Stimulated activated naive CD4-positive, alpha-beta T cell (primary cell): ENCODE measurements at places on chromosomes 2 and 18.

DNA sequence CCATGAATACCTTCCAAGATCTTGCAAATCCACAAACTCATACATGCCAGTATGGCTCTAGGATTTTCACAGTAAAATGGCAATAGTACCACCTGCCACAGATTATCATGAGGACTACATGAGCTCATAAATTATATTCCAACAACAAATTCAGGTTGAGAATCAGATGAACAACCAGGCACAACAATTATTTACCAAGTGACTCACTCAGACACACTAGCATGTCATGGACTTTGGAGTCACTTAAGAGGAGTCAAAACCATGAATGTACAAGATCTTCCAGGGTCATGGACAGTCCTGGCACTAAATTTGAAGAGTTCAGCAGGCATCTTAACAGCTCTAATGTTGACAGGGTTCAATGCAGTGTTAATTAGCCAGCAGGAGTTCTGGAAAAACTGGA lies 34.4 kb upstream of the BZW1 start:
- DNase-seq, result no peak

DNA sequence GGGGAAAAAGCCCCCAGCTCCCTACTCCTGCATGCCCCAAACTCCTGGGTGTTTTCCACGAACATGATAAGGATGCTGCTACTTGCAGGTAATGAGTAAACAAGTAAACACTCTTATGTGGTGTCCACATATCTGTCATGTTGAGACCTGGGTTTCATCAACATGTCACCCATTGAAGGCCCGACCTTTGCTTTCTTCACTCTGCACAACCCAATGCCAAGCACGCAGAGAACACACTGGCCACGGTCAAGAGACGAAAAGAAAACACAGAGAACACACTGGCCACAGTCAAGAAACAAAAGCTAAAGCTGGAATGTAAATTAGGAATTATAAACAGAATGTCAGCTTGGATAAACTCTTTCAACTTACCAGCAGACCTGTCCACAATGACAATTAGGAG lies 143.1 kb downstream of the TTC32 start:
- DNase-seq, result no peak

GRCh38 chr2:47094511-47095142 lies 60.5 kb downstream of the STPG4 start:
- DNase-seq, result no peak

- no peak for DNase-seq
Observed at GRCh38 chr2:48504647-48505327, 25.2 kb upstream of the STON1 start.

DNA sequence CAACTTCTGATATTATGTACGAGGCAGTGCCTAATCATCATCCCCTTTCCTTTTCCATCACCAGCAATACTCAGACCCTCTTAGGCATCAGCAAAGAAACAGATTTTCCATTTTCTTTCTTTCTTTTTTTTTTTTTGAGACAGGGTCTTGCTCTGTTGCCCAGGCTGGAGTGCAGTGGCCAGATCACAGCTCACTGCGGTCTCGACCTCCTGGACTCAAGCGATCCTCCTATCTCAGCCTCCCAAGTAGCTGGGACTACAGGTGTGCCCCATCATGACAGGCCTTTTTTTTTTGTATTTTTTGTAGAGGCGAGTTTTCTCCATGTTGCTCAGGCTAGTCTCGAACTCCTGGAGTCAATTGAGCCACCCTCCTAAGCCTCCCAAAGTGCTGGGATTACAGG lies 5.9 kb upstream of the OLA1 start:
- DNase-seq, result no peak

GRCh38 chr2:130769343-130769907 lies 14.1 kb downstream of the AMER3 start:
- DNase-seq, result no peak

DNA sequence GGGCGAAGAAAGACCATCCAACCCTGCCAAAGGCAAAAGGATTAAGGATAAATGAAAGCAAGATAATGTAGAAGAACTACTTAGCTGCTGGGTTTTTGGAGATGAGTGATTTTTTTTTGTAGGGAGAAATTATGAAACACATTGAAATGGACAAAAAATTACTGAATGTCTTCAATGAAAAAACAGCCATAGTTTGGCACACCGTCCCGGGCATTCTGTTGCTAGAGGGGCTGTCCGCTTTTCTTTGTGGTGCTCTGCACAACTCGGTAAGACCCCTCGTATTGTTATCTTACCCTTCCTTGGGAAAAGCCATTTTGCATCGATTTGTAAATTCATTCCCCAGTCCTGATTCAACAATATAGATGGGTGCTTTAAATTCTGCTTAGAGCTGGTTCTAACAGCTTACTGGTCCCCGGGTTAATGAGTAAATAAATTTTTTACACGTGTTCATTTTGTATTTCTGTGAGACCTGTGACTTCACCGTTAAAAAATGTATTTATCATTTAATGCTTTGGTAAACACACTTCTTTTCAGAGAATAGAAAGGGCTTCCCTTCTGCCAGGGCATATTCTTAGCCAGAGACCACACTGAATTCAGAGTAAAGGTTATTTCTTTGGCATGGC lies 912 bp upstream of the LAPTM4A start:
- DNase-seq, result no peak

GRCh38 chr2:95043300-95044093 lies 18.0 kb downstream of the MAL start:
- peak; percentile 27 for DNase-seq

DNA sequence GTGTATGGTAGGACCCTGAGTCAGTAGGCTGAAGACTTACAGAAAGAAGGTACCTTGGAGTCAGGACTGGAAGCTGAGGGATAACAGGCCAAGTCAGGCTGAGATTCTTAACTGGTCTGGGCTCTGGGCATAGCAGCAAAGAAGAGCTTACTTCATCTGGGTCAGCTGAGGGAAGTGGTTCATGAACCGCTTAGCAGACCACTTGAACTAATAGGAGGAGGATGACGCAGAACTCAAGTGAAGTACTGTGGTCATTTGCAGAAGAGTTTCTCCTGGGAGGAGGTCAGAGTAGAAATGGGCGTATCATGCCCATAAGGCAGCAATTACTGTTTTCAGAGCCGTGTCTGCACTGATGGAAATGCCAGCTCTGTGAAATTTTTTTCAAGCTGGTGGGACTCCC lies 164.5 kb downstream of the LCLAT1 start:
- no peak for DNase-seq

GRCh38 chr2:84901593-84902120 lies 3.8 kb upstream of the TMSB10 start:
- no peak for DNase-seq

GRCh38 chr18:318791-319291 lies 51.0 kb upstream of the THOC1 start:
- DNase-seq, result no peak

DNA sequence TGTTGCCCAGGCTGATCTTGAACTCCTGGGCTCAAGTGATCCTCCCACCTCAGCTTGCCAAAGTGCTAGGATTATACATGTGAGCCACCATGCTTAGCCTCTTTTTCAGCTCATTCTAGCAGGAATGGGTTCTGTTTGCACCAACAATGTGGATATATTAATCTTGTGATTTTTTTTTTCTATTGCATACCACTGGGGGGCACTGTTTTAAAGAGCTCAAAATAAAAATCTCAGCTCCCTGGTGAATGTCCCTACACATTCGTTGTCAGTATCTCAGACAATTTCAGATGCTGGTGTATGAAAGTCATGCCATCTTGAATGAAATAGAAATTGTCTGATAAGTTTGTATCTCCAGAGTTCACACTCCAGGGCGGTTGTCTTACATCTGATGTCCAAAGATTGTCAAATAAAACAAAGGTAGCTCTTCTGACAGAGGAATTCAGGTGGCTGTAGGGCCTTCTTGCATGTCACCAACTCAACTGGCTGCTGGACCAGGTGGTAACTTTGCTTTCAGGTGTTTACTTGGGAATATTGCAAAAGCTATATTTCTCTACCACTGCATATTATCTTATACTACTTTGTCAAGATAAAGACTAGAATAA lies 3.1 kb upstream of the MATN3 start:
- no peak for DNase-seq

DNA sequence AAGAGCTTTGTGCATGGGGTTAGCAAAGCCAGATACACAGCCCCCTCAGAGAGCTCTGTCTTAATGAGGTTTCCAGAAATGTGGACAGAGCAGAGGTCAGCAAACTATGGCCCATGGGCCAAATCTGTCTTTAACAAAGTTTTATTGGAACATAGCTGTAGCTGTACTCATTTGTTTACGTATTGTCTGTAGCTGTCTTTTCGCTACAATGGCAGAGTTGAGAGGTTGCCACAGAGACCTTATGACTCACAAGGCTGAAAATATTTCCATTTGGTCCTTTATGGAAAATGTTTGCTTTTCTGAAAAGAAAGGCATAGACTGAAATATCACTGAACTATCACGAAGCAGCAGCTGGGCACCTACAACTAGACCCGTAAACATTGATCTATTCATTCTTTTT lies 841.8 kb downstream of the SLC4A3 start:
- DNase-seq, result no peak

DNA sequence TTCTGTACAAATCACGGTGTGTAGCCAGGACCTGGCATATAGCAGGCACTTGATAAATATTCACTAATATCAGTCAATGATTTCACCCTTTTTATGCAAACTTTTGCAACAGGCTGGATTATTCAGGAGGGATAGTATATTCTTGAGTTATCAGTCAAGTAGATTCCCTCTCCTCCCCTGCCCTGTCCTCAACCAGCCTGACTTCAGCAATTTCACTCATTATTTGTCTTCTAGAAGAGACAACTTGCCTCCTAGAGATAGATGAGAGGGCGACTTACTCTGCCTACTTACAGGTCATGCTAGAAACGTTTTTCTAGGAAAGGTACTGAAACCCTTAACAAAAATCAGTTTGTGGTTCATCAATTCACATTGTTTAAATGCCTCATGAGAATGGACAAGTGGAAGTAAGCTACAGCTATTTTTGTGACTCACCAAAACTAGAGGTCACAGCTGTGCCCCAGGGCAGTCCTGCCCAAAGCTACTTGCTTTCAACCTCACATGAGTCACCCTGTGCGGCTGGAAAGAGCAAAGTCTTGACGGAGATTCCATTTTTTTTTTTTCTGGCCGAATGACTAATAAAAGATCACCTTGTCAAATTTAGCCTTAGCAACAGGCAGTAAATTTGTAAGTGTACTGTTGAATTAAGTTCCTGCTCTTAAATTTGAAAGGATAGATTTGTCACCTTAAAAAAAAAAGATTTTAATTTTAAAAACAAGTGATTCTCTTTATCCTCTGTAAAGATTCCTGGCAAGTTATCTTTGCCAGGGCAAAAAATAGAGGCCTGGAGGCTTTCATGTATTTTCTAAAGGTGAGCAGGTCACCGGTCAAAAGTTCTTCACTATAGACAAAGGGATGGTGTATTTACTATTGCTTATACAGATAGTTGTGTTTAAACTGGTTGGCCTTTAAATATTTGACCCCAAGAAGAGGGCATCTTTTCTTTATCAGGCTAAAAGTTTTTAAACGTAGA lies 109.0 kb upstream of the SLC35G4 start:
- no peak for DNase-seq

- DNase-seq, result no peak
Observed at GRCh38 chr2:171342067-171342413, 91.8 kb downstream of the METTL8 start.

DNA sequence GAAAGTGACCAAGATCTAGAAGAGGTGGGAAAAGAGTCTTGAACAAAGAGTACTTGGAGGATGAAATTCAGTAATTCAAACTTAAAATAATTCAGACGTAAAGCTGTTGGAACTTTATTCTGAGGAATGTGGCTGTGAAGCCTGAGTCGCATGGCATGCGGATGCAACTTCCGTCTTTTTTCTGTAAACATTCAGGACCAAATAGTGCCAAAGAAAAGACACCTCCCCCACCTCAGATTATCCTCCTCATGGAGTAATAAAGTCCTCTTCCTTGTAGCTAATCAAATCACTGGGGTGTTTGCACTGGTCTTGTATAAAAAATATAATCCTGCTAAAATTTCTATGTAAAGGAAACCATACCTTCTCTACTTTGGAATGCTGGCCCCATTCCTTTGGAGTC lies 790.4 kb downstream of the TSN start:
- no peak for DNase-seq

- no peak for DNase-seq
Observed at GRCh38 chr2:69933839-69934613, 19.1 kb downstream of the MXD1 start.

DNA sequence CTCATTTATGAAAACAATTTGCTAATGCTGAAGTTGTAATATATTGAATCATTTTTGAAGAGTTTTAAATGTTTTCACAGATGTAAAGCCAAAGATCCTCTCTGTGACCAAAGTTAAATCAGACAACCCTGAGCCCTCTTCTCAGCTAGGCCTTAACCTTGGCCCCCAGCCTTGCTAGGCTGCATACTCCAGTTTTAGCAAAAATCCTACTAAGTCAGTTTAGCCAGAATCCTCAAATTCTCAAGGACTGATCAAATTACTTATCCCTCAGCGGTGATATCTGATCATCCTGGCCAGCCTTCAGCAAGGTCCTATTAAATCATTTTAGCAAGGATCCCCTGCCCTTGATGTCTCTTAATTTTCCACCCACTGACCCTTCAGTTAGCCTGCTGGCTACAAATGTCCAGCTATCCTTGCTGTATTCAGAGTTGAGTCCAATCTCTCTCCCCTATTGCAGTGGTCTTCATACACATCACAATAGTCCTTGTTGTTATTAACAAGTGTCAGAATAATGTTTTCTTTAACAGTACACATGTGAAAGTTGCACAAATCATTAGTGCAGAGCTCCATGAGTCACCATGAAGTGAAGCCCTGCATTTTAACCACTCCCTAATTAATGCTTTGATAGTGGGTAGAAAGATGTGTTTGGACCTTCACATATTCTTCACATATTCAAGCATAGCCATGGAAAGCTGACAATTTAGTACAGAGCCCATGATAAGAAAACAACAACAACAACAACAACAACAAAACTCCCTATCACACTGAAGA lies 206.4 kb downstream of the NBAS start:
- no peak for DNase-seq

DNA sequence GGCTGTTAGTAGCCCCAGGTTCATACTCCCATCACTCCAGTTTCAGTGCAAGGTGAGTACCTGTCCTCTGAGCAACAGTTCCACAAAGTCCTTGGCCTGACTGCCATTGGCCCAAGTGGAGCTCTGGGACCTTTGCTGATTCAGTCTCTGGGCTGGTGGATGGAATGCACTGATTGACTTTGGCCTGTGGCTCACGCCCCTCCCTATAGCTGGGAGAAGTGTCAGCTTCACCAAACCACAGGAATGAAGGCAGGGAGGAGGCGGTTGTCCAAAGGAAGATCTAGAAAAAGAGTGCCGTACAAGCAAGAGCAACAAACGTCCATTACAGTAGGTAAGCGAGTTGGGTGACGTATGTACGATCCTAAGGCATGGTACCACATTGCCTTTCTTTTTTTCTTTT lies 34.0 kb downstream of the QPCT start:
- DNase-seq, result no peak

GRCh38 chr2:27723372-27724144 lies 48.0 kb upstream of the MRPL33 start:
- DNase-seq, result no peak

DNA sequence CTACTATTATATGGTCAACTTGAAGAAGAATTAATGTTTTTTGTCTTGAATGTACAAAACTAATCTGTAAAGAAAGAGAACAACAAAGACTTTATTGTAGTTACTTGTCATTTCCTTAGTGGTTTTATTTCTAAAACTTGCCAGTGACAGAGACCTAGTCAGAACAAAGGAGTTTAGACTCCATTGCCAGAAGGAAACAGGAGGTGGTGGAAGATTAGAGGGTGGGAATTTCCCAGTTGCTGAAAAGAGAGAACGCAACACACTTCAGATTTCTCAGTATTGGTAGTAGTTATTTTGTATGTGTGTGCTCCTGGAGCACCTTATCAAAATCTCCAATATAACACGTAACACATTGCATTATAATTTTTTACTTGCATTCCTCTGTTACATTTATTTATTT lies 81.4 kb downstream of the CDCA7 start:
- no peak for DNase-seq
